ENCODE measurements at places on chromosomes 11 and 22. TPM values are rescaled to one million over a fixed set of nuclear protein-coding genes. Genes with fewer than 3 reads are reported as not detected.

DNA sequence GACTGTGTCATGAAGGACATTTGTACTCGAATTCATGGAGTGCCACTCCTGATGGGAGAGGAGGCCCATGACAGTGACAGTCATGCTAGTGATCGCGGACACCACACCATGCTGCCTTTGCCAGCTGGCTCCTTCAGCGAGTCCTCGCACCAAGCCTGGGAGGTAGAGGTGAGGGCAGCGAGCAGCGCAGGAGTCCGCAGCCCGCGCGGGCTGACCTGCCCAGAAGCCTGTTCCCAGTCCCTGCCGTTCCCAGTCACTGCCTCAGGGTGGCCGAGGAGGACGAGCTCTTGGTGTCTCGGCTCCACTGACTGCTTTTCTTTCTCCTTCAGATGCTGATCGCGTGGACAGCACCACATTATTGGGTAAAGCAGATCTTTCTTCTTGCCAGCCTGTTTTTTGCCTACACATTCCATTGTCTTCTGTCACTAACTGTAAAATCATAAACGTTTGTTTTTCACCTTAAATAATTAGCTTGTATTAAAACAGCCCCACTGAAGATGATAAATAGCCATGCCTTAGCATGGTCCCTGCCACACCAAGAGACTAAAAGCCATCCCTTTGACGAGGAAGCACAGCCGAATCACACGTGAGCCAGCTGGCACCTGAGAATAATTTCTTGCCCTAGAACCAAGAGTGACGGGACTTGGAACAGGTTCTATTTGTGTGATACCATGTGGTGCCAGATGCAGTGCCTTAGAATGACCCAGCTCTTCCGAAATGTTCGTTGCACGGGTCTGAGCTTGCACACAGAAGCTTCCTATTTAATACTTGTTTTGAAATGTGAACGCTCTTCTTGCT is 25.5 kb downstream of the FAM118A start:
- peak; percentile 63 for DNase-seq
- H3K27me3 ChIP-seq: no peaks in the 10 kb centered on the region
- H3K27ac ChIP-seq: no peak overlapping the region
- H3K4me3 ChIP-seq: no peak overlapping the region

GRCh38 chr11:69436041-69436982 is 45.2 kb upstream of the LINC01488 start:
- DNase-seq: no peak
- H3K27me3 ChIP-seq: no peaks in the 10 kb centered on the region
- no peak overlapping the region for H3K4me3 ChIP-seq
- H3K4me1 ChIP-seq: no peaks in the 10 kb centered on the region
- H3K36me3 ChIP-seq: no peaks in the 10 kb centered on the region

GRCh38 chr22:36027579-36027934 is 1.1 kb downstream of the RBFOX2 start:
- H3K4me3 ChIP-seq: peak overlapping the region; percentile 98
- DNase-seq: peak; percentile 50
- peak overlapping the region; percentile 74 for H3K27ac ChIP-seq
- peaks cover 24% of the 10 kb centered on the region for H3K4me1 ChIP-seq
- no peaks in the 10 kb centered on the region for H3K27me3 ChIP-seq
- H3K36me3 ChIP-seq: no peaks in the 10 kb centered on the region

DNA sequence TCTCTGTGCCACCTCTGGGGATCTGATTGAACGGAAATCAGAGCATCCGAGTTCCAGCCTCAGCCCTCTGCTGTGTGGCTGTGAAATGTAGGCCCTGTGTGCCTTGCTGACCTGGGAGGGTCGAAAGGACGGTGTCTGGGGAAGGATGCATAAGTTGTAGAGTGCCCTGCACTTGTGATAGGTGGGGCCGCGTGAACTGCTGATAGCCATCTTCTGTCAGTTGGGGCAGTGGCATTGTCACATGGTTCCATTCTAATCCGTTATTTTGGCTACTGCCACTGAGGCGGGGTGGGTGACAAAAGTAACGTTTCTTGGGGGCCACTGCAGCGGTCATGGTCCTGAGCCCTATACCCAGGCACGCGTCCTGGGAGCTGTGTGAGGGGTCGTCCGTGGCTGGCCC is 63.4 kb downstream of the LRP5 start:
- no peak overlapping the region for H3K27ac ChIP-seq
- no peak for DNase-seq
- no peaks in the 10 kb centered on the region for H3K36me3 ChIP-seq
- no peaks in the 10 kb centered on the region for H3K27me3 ChIP-seq
- no peak overlapping the region for H3K4me3 ChIP-seq
- H3K4me1 ChIP-seq: peaks cover 15% of the 10 kb centered on the region

DNA sequence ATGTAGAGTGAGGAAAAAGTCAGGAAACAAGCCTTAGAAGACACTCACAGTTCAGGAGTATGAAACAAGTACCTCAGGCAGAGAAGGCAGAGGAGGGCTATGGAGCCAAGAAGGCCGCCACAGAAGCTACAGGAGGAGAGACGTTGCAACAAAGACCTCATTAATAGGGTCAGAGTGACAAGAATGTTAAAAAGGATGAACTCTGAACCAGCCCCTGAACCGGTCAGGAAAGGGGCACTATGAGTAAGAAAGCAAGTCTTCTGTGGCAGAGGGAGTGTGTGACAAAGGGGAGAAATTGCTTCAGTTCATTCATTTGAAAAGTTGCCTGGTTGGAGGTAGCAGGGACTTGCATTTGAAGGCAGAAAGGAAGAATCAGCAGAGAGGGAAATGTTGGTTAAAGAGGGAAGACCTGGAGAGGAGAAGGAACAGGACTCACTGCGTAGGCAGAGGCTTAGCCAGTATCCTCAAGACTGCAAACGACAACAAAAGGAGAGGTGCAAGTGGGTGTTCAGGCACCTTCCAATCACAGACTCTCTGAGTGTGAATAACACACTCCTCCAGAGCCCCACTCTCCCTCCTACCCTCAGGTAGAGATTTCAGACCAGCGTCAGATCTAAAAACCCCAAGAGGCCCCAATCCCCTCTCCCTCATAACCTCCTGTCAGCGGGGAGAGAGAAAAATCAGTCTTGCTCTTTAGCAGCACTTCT is 15.4 kb downstream of the TAGLN start:
- H3K27ac ChIP-seq: no peak overlapping the region
- DNase-seq: no peak
- H3K4me3 ChIP-seq: no peak overlapping the region
- H3K36me3 ChIP-seq: peaks cover 45% of the 10 kb centered on the region
- H3K4me1 ChIP-seq: no peaks in the 10 kb centered on the region

DNA sequence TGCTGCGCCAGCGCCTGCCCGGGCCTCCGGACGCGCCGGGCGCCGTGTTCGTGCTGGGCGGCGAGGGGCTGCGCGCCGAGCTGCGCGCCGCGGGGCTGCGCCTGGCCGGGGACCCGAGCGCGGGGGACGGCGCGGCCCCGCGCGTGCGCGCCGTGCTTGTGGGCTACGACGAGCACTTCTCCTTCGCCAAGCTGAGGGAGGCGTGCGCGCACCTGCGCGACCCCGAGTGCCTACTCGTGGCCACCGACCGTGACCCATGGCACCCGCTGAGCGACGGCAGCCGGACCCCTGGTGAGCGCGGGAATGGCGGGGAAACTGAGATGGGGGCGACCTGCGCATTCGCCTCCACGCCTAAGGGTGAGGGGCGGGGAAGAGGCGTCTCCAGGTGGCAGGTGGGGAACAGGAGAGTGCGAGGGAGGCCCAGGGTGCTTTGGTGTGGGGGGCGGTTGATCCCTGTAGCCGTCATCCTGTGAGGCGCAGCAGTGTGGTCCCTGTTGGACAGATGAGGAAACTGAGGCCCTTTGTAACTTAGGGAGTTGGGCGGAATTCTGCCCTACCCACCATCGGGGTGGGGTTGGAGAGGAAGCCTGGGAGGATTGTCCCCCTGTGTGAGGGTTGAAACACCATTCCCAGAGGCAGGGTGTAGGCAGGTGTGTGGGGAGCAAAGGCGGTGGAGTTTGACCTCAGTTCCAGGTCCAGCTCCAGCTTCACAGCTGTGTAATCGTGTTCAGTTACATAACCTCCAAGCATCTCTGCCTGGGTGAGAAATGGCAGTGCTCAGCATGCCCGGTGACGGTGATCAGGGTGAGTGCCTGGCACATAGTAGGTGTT is 758 bp downstream of the PDXP start:
- DNase-seq: peak; percentile 27
- H3K36me3 ChIP-seq: no peaks in the 10 kb centered on the region
- H3K27ac ChIP-seq: no peak overlapping the region

GRCh38 chr11:58647141-58647699 is 24.8 kb downstream of the CNTF start:
- H3K27me3 ChIP-seq: no peaks in the 10 kb centered on the region
- no peak for DNase-seq
- no peak overlapping the region for H3K27ac ChIP-seq
- H3K4me3 ChIP-seq: no peak overlapping the region
- no peaks in the 10 kb centered on the region for H3K36me3 ChIP-seq

DNA sequence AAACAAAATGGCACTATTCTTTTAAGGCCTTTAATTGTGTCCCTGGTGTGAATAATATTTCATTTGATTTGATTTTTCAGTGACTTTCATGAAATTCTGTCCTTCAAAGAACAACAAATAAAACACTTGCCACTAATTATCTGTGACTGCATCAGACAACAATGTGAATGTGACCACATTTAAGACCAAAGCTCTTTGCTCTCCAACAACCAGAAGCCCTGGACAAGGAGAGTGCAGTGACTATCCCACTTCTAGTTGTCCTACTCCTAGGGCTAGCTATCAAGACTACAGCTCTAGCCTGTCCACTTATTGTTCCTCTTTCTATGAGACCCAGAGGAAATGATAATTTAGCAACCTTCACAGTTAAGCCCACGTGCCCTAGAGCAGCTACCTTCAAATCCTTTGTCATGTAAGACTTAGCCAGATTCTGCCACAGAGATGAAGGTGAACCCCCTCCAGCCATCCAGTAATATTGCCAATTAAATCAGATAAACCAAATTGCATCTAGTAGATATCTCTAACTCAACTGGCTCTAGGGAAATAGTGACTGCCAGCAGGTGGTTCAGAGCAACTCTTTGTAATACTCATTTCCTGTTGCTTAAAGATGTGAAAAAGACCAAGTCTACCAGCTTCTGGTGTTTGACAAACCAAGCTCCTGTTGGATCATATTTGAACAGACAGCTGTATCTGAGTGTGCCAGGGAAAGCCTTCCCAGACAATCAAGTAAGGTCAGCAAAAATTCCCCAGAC is 142.6 kb upstream of the BLID start:
- no peaks in the 10 kb centered on the region for H3K27me3 ChIP-seq
- peaks cover 6% of the 10 kb centered on the region for H3K4me1 ChIP-seq
- H3K27ac ChIP-seq: no peak overlapping the region

DNA sequence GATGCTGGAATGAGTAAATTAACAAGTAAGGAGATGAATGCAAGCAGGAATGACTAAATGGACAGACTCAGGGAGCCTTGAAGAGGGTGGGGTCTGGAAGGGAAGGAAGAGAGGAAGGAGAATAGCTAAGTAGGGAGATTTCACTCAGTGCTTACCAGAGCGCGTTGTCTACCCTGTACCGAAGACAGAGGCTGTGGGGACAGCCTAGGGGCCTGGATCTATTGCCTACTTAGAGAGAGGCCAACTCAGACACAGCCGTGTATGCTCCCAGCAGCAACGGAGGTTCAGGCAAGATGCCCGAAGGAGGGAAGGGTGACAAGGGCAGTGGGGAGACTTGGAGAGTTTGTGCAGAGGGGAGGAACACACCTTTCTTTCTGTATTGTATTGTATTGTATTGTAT is at the start of gene FOLR2:
Gene FOLR2 (plus strand): TSS at position 157 of the 400 bp plus-strand sequence. CDS start 1,791 bp downstream, outside the sequence.
- H3K27me3 ChIP-seq: peaks cover 26% of the 10 kb centered on the region
- no peak within 1 kb of the TSS for H3K27ac ChIP-seq
- DNase-seq: no peak
- no peaks in the 10 kb centered on the region for H3K36me3 ChIP-seq
- H3K4me1 ChIP-seq: no peaks in the 10 kb centered on the region

GRCh38 chr11:29641201-29641600 is 375.6 kb downstream of the KCNA4 start:
- H3K4me1 ChIP-seq: no peaks in the 10 kb centered on the region
- no peak overlapping the region for H3K27ac ChIP-seq
- no peaks in the 10 kb centered on the region for H3K27me3 ChIP-seq
- H3K4me3 ChIP-seq: no peak overlapping the region
- peak; percentile 54 for DNase-seq

DNA sequence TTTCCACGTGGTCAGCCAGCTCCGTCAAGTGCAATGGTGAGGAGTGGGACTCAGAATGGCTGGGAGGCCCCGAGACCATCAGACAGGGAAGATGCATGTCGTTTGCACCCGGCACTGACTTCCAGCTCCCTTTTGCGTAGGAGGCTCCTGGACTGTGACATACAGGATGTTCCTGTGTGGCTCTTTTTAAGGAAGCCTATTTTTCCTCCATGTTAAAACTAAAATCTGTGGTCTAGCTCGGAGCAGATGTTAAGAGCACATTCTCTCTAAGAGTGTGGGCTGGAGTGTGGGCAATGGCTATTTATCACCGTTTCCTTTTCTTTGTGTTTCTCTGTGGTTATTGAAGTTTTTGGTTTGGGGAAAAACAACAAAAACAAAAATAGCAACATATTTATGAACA is 40.9 kb upstream of the AMPD3 start:
- no peak overlapping the region for H3K4me3 ChIP-seq
- DNase-seq: no peak
- peaks cover 20% of the 10 kb centered on the region for H3K4me1 ChIP-seq
- no peaks in the 10 kb centered on the region for H3K27me3 ChIP-seq
- peak overlapping the region; percentile 24 for H3K27ac ChIP-seq

- H3K4me3 ChIP-seq: no peak overlapping the region
- H3K4me1 ChIP-seq: peaks cover 9% of the 10 kb centered on the region
- H3K27me3 ChIP-seq: no peaks in the 10 kb centered on the region
- no peak overlapping the region for H3K27ac ChIP-seq
- DNase-seq: no peak
- no peaks in the 10 kb centered on the region for H3K36me3 ChIP-seq
These were observed 3.6 kb upstream of the MED15 start for GRCh38 chr22:20503816-20504215.

DNA sequence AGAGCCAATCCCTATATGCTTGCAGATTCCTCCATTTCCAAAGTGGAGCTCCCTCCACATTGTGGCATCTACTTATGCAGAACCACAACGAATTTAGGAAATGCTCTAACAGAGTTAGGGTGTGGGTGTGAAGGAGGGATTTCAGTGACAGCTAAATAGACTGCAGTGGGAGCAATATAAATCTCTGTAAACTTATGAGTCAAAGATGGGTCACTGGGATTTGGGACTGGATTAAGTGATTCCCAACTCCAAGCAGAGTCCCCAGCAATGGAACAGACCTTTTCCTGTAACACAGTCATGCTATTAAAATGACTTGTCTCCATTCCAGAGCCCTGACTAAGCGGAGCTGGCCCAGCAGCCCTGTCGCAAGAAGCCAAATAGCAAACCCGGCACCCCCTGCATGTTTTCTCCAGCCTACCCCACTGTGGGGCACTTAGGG is 36.6 kb downstream of the RPL27A start:
- no peaks in the 10 kb centered on the region for H3K27me3 ChIP-seq
- H3K27ac ChIP-seq: peak overlapping the region; percentile 97
- DNase-seq: peak; percentile 95
- H3K4me1 ChIP-seq: peaks cover 52% of the 10 kb centered on the region
- peak overlapping the region; percentile 61 for H3K4me3 ChIP-seq
- H3K36me3 ChIP-seq: no peaks in the 10 kb centered on the region

Gene JAML
- total RNA-seq: not detected

Gene OR51E2
- not detected for total RNA-seq

Gene RAPSN
- total RNA-seq: 0.13 TPM

Gene TSSC4
- 50.3 TPM for total RNA-seq

Gene GAL3ST1
- not detected for total RNA-seq
